ENCODE measurements at places on chromosomes 5 and 9.

DNA sequence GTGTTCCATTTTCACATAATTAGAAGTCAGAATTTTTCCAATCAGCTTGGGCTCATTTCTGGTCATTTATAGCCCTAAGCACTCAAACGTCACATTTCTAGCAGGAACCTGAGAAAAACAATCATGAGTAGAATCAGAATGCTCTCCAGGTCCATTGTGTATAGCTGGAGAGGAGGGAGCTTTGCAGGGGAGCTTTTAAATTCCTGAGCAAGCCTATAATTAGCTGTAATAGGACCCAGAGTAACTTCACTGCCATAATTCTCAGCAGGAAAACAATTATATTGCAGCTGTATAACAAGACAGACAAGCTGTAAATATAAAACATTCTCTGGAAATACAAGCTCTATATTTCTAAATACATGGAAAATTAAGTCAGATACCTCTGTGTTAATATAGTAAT lies 637.6 kb upstream of the SGCD start:
- DNase-seq: no peak

DNA sequence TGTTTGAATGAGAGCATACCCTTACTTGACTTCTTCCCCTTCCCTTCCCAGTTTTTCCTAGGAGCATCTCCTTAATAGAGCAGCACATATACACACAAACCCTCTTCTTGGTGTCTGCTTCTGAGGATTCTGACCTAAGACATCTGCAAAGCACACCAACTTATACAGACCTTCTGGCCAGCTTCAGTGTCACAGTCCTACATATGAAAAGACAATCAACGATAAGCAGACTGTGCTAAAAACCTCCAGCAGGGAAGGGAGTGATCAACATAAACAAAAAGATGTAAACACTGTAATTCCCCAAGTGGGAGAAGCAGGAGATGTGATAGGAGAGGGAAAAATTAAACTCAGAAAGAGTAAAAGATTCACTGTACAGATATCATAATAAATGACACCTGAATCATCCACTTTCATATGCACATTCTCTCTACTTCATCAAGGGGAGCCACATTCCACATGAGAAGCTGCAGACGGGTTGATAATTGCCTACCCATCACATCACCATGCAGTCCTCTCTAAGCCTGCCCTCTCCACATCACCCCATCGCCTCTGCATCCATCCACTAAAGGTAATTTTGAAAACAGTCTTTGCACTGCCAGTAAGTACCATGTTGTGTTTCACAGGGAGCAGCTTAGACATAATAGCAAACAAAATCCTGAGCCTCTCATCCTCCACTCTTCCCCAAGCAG lies 13.0 kb downstream of the APBA1 start:
- DNase-seq: no peak

DNA sequence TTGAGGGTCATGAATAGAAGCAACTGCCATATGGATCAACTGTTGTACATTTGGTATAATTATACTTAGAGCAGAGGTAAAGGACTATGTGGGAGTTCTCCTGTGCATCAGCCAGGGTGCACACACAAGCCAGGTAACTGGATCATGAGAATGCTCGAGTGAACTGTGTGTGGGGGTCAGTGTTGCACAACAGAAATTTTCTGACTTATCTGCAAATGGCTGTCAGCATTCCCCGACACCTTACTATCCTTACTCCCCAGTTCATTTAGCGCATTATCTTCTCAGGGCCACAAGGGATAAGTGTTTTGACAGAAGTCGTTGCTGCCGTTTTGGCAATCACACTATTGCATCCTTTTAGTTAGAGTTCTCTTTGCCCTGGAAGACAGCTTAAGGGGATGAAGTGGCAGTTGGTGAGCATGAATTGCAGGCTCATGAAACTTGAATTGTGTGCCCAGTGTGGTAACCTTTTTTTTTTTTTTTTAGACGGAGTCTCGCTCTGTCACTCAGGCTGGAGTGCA lies 1.7 kb downstream of the CANX start:
- no peak for DNase-seq

- DNase-seq: no peak
These were observed 41.9 kb downstream of the GPBP1 start for GRCh38 chr5:57215629-57216195.

DNA sequence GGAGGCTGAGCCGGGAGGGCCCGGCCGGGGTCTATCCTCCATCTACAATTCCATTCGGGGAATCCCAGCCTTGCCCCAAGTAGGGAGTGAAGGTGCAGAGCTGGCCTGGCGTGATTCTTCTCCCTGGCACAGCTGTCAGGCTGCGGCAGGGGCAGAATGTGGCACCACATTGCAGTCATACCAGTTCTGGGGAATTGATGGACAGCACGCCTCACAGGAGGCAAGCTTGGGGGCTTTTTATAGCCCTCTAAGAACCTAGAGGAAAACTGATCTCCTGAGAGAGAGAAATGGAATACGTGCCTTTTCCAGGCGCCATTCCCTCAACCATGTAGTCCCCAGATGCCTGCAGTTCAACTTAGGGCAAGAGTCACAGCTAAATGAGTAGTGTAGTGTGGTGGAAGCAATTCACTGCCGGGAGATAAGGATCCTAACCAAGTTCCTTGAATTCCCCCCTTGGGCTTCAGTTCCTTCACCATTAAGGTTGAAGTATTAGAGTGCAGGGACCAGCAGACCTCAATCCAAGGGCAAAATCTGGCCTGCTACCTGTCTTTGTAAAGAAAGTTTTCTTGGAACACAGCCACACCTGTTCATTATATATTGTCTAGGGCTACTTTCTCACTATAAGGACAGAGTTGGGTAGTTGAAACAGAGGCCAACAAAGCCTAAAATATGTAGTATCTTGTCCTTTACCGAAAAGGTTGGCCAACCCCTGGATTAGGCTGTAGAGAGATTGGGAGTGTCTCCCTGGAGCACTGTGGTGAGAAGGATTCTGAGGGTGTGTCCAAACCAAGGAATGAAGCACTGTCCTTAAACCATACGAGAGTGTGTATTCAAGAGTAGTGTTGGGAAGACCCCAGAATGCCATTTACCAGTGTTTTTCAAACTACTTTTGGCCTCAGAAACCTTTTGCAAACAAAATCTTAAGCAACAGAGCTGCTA lies 10.6 kb downstream of the AFAP1L1 start:
- DNase-seq: no peak

- no peak for DNase-seq
These were observed 25.0 kb upstream of the C5orf47 start for GRCh38 chr5:173963867-173964441.

GRCh38 chr5:134125039-134126015 lies 10.8 kb downstream of the TCF7 start:
- DNase-seq: no peak

- no peak for DNase-seq
These were observed 451.8 kb upstream of the FTMT start for GRCh38 chr5:121399879-121400278.

DNA sequence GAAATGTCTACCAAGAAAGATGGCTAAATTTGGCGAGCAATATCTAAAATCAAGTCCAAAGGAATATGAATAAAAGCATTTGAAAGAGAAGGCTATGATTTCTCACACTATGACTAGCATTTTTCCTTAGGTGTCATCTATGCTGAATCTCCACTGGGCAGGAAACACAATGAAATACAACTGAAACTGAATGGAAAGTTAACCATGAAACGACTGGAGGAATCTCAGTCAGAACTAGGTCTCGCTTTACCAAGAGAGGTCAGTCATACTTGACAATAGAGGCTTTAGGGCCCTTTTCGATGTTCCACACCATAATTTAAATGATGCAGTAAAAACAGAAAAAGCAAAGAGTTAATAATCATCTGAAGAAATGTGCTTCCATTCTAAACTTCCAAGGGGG lies 339.0 kb downstream of the PDE4D start:
- no peak for DNase-seq

DNA sequence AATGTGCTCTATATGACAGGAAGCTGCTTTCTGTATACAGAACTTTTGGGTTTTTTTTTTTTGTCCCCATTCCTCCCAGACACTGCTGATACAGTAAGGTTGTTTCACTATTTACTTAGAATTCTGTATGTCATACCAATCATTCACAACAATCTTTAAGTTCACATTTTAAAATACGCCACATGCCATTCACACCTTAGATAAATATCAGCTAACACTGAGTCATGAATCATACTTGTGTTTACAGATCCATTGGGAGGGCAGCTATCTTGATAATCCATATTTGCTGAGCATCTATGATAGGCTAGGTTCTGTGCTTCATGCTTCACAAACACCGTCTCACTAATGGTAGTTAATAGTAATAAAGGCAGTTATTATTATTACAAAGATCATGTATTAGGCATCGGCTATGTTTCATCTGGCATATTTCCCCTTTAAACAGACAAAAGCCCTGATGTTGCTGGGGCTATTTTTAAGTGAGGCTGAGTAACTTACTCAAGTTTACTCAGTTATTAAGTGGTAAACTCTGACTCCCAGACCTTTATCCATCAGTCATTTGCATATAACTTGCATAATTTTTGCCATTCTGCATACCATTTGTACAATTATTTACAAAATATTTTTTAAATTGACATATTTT lies 152.2 kb upstream of the HMHB1 start:
- DNase-seq: no peak

DNA sequence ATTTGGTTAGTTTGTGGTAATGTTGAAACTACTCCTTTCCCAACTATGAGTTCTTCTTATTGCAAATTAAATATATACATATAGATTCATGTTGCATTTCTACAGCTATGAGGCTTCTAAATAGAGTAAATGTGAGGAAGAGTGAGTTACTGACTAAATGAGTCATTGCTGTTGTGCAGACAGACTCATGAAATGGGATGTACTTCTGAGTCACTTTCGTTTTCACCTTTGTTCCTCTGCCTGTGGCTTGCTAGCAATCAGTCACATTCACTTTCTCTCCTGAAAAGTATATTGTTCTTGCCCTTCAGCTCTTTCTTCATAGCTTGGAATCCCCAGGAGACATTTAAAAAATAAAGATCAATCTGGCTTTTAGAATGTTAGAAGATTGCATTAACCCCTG lies 295.5 kb upstream of the SMC2 start:
- DNase-seq: no peak

DNA sequence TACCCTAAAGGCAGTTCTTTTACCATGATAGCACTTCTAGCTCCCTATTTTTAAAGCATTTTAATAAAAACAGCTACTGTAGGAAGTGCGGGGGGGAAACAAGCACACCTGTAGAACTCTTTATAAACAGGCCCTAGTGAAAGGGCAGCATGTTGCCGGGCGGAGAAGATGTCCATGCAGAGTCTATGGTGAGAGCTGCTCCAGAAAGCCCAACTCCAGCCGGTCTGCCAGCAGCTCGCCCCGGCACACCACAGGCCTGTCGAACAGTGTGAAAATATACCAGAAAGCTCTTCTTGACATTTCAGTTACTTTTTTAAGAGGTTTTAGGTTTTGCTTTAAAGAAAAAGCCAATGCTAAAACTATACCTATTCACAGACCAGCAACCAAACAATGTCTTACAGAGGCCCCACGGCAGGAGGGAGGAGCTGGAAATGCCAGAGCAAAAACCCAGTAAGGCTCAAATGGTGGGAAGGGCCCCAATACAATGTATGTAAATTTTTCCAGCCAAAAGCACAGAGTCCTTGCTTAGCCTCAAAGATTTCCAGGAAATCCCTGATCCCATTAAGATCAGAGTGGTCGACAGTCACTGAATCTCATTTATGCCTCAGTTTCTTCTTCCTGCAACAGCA lies 121.2 kb downstream of the SAXO1 start:
- no peak for DNase-seq

DNA sequence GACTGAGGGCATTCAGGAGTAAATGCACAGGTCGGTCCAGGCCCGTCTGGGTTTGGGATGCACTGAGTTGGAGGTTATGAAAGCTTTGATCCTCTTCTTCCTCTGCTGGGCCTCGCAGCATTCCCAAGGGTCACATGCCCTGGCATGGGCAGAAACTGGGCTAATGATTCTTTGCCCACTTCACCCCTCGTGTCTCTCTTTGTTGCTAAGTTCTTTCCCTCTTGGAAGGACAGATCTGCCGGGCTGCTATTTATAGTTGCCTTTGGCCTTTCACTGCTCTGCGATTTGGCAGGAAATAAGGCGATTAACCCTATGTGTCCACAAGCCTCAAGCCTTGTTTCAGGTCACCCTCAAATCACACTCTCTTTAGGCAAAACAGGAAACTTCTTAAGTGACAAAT lies 66.9 kb downstream of the ENTREP1 start:
- DNase-seq: no peak

GRCh38 chr9:125985998-125986655 lies 239.0 kb downstream of the PBX3 start:
- no peak for DNase-seq

GRCh38 chr9:110788871-110789270 lies 120.3 kb downstream of the MUSK start:
- no peak for DNase-seq

DNA sequence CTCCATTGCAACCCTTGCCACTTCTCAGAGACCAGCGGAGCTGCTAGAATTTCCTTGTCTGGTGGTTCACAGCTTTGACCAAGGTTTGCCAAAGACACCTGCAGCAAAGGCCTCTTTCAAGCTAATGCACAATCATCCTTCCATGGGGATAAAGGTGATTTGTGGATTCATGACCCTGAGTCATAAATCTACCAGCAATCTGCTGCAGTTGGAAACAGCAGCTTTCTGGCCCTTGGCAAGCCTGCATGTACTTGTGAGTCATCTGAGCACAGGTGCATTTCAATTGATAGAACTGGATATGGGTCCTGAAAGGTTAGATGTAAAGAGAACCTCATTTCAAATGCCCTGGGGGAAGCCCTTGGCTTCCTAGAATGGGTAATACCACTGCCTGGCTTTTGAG lies 21.6 kb upstream of the TCF7 start:
- no peak for DNase-seq

GRCh38 chr9:77133011-77133410 lies 44.3 kb upstream of the VPS13A start:
- no peak for DNase-seq

DNA sequence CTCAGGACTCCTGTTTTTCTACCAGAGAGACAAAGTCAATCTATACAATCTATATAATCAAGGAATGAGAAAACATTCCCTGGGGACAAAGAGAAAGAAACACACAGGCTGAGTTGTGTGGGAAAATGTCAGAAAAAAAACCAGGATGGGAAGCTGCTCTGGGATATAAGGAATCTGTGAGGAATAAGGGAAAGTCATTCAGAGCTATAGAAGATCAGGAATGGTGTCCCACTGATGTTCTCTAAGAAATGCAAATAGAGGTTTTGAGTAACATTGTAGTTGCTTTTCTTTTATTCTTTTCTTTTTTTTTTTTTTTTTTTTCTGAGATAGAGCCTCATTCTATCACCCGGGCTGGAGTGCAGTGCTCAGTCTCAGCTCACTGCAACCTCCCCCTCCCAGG lies 605.9 kb upstream of the KLF4 start:
- no peak for DNase-seq

- no peak for DNase-seq
These were observed 5.5 kb downstream of the CCIN start for GRCh38 chr9:36174731-36175130.

DNA sequence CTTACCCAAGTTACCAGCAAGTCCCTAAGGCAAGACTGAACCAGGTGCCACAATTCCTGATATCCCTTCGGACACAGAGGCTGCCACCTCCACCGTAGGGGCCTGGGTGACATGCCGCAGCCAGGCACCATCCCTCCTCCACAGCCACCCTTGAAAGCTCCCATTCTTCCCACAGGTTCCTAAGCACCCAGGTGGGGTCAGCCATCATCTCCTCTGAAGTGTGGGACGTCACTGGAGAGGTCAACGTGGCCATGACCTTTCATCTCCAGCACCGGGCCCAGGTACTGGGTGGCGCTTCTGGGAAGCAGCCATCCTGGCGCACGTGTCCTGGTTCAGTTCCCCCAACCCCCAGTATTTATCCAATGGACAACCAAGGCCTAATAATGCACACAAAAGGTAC lies 8.2 kb downstream of the ADGRD2 start:
- DNase-seq: no peak

Data from stimulated activated CD8-positive, alpha-beta memory T cell treated with anti-CD3 and anti-CD28 coated beads, Interleukin-4, amount 100 ng/mL, for 4 hours (primary cell).